Foreskin keratinocyte (primary cell): ENCODE measurements at places on chromosomes 2 and 18. TPM values are rescaled to one million over a fixed set of nuclear protein-coding genes. Genes with fewer than 3 reads are reported as not detected.

Gene ACTG2
- 0.21 and 0.37 TPM in 2 replicates for total RNA-seq

Gene FER1L5
- 0.18 and 0.20 TPM in 2 replicates for total RNA-seq

Gene MTA3
- total RNA-seq = 24.5 and 25.7 TPM in 2 replicates

Gene COQ10B
- 17.1 and 18.4 TPM in 2 replicates for total RNA-seq

Gene IL36RN
- 0.67 and 0.88 TPM in 2 replicates for total RNA-seq
